ENCODE measurements at places on chromosomes 13 and 19. TPM values are rescaled to one million over a fixed set of nuclear protein-coding genes. Genes with fewer than 3 reads are reported as not detected.

Gene RNF225
- total RNA-seq: not detected

Gene PABPC3
- 0.31 TPM for total RNA-seq

Gene LILRA5
- total RNA-seq: 0.63 TPM

Gene ADGRE2
- total RNA-seq: 0.31 TPM

Gene CACNG8
- total RNA-seq: 8.5 TPM

Gene SIGLEC6
- not detected for total RNA-seq

Gene FOSB
- total RNA-seq: 1.3 TPM

Gene KLF2
- total RNA-seq: 1.9 TPM
